ENCODE measurements at places on chromosomes 12 and 14. TPM values are rescaled to one million over a fixed set of nuclear protein-coding genes. Genes with fewer than 3 reads are reported as not detected.
A peak's percentile ranks its signal among the peaks of the same experiment; 100 is the strongest.

- no peak for DNase-seq
Measured at GRCh38 chr14:37143475-37143874, 28.9 kb downstream of the SLC25A21 start.

GRCh38 chr12:113424915-113425823 is 3.0 kb downstream of the SDSL start:
- DNase-seq, result peak; percentile 67

DNA sequence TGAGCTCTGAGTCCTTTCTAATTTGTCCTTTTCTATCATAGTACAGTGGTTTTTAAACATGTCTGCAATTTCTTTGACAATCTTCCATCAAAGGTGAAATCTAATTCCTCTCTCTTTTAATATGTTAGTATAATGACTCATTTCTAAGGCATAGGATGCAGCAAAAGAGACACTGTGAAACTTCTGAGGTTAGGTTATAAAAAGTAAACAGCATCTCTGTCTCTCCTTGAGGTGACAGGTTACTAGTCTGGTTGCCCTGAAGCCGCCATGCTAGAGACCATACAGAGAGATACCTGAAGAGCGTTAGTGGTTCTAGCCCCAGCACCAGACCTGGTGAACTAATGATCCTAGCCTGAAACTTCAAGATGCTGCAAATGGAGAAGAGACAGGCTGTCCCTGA is 114.3 kb downstream of the PPM1A start:
- no peak for DNase-seq

- DNase-seq, result no peak
Measured at GRCh38 chr12:100215209-100215608, 14.6 kb downstream of the ACTR6 start.

DNA sequence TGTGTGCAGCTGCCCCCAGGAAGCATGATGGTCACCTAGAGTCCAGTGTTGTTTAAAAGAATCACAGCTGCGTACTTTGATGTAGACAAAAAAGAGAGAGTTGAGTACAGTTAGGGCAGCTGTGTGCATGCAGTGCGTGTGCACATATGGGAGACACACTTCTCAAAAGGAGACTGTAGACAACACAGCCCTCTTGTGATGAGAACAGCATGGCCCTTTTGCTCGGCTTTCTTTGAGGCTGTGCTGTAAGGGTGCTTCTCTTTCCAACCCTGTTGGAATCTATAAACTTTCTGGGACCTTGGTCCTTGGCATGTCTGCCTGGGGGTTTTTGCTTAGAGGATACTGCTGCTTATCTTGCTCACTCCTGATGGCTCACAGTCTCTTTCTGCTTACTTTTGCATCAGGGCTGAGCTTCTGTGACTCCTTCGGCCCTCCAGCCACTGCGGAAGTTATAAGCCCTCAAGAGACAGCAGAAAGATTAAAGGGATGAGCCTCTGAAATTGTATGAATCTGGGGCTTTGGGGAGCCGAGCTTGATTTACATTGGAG is 102.9 kb downstream of the DYRK2 start:
- no peak for DNase-seq

DNA sequence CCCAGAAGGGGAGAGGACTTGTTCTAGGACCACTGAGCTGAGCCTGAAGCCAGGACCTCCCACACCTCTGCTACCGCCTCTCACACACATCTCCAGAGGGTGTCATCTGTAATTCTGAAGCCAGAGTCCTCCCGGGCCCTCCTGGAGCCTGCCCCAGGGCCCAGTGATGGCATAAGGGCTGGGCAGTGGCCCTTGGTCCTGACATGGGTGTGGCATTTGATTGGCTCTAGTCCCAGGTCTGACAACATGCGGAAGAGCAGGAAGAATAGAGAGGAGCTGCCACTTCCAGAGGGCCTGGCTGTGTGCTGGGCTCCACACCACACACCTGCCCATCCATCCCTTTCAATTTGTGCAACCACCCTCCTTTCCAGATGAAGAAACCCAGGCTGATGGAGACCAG is 144.3 kb upstream of the GSC start:
- DNase-seq, result no peak

- no peak for DNase-seq
Measured at GRCh38 chr14:28102814-28103213, 663.8 kb upstream of the FOXG1 start.

DNA sequence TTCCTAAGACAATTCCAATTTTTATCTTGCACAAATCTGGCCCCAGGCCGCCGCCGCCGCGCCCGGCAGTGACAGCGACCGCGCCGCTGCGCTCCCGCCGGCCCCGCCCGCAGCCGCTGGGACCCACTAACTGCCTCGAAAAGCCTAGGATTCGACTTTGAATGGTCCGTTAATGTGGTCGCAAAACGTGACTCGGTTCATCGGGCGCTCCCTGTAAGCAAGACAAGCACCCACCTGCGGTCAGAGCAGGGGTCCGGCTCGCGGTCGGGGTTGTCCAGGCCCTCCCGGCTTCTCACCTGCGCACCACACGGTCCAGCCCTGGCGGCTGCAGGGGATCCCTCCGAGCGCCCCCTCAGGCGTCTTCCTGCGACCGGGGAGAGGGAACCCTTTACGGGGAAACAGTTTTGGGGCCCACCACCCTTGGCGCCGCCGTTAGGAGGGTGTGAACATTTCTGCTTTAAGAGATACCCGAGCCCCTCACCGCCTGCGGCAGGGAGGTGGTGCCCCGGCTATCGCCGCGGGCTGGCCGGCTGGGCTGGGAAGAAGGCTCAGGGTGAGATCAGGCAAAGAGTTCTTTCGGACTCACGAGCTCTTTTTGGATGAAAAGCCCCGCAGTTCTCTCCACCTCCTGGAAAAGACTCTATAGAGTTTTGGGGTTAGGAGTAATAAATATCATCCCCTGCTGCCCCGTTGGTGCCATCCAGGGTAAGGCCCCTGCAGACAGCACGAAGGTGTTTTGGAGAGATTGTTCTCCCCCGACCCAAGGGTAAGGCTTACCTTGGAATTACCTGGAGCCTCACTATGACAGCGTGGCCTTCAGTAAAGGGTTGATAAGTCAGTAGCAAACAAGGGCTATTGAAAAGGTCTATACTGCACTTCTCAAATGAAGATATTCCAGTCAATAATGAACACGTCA is 13.6 kb upstream of the FOXJ2 start:
- DNase-seq, result no peak

GRCh38 chr12:12715459-12716150 is 1.6 kb upstream of the CDKN1B start:
- DNase-seq, result no peak

- DNase-seq, result no peak
Measured at GRCh38 chr12:90990611-90991010, 14.2 kb downstream of the EPYC start.

GRCh38 chr14:67491285-67491684 is 2.8 kb upstream of the TMEM229B start:
- DNase-seq, result no peak

- DNase-seq, result no peak
Measured at GRCh38 chr12:121949648-121950397, 31.4 kb downstream of the CFAP251 start.

DNA sequence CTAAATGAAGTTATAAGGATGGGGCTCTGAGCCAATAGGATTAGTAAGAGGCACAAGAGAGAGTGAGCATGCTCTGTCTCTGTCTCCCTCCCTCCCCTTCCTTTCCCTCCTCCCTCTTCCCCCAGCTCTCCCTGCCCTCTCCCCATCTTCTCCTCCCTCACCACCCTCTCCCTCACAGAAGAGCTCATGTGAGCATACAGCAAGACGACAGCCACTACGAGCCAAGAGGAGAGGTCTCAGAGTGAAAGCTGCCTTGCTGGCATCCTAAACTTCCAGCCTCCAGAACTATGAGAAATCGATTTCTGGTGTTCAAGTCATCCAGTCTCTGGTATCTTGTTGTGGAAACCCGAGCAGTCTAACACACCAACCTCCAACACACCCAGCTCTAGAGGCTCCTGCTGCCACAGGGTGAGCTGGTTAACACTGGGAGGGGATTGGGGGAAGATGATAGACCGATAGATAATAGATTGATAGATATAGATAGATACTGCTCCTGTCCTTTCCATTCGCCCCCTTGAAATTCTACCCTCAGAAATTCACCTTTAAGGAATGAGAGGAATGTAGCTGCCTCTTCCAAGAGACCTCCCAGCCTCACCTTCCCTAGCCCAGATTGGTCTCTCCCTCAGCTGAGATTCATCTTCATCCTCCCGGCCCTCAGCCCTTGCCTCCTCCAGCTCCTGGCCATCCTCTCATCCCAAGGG is 25.8 kb upstream of the ACTN1 start:
- DNase-seq, result no peak

GRCh38 chr12:52398176-52398575 is 8.0 kb downstream of the KRT82 start:
- DNase-seq, result no peak

DNA sequence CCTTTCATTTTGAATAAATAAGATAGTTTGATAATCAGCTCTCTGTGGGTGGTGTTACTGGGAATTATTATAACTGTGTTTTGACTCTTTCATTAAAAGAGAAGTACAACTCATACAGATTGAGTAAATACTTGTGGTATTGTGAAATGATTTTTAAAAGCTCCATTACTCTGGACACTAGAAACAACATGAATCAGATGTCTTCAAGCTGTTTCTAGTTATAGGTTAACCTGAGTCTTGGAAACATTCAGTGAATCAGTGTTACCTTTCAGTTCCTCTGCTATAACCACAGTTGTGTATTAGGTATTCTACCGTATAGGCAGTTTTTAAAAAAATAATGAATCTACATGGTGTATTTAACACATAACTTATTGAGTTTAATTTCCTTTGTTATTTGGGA is 128.4 kb upstream of the SSTR1 start:
- DNase-seq, result no peak

GRCh38 chr12:32273063-32273522 is 126.3 kb upstream of the FGD4 start:
- DNase-seq, result no peak

- DNase-seq, result no peak
Measured at GRCh38 chr14:33914676-33915516, 36.0 kb downstream of the EGLN3 start.

- no peak for DNase-seq
Measured at GRCh38 chr14:101065246-101065645, 161.7 kb upstream of the RTL1 start.

- peak; percentile 64 for DNase-seq
Measured at GRCh38 chr12:121237415-121237814, 27.5 kb downstream of the P2RX4 start.

The NRL gene
- total RNA-seq, result 3.5 TPM

The BIN2 gene
- total RNA-seq, result 2.7 TPM

The C14orf132 gene
- 4.7 TPM for total RNA-seq

The TESPA1 gene
- total RNA-seq, result 0.45 TPM

The AVPR1A gene
- 14.6 TPM for total RNA-seq

The KRT6B gene
- not detected for total RNA-seq

The SERPINA5 gene
- 216 TPM for total RNA-seq

The MDGA2 gene
- total RNA-seq, result not detected

The SINHCAF gene
- total RNA-seq, result 3.5 TPM

The CLEC1A gene
- total RNA-seq, result 0.70 TPM

The IL31 gene
- total RNA-seq, result not detected

The CPM gene
- 45.2 TPM for total RNA-seq

The DNAH10 gene
- total RNA-seq, result 0.28 TPM

The NFE2 gene
- 0.68 TPM for total RNA-seq

The DNAJC22 gene
- 42.3 TPM for total RNA-seq

The SYCP3 gene
- not detected for total RNA-seq

The LTA4H gene
- 17.7 TPM for total RNA-seq

The AKAP5 gene
- 0.45 TPM for total RNA-seq

Data from left lobe of liver (tissue), 2 donors.